ENCODE measurements at places on chromosomes 12 and 14.

GRCh38 chr14:54918427-54918826 lies 15.8 kb upstream of the GCH1 start:
- no peak for DNase-seq

GRCh38 chr12:48863291-48863690 lies 2.4 kb downstream of the RND1 start:
- no peak for DNase-seq

DNA sequence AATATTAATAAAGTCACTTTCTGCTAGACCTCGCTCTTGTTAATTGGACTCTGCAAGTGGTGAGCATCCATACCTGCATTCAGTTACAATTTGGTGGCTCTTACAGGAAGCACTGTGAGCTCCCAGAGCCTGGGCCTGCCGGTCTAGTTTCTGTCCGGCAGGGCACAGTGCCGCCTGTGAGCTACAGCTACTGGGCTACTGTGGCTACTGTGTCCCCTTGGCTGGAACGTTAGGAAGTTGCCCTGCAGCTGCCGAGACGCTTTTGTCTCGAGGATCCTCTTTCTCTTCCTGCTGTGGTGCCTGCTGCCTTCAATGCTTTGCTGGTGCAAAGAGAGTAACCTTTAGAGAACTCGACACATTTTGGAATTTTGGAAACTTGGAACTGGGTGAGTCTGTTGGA lies 44.6 kb upstream of the PTGDR start:
- no peak for DNase-seq

DNA sequence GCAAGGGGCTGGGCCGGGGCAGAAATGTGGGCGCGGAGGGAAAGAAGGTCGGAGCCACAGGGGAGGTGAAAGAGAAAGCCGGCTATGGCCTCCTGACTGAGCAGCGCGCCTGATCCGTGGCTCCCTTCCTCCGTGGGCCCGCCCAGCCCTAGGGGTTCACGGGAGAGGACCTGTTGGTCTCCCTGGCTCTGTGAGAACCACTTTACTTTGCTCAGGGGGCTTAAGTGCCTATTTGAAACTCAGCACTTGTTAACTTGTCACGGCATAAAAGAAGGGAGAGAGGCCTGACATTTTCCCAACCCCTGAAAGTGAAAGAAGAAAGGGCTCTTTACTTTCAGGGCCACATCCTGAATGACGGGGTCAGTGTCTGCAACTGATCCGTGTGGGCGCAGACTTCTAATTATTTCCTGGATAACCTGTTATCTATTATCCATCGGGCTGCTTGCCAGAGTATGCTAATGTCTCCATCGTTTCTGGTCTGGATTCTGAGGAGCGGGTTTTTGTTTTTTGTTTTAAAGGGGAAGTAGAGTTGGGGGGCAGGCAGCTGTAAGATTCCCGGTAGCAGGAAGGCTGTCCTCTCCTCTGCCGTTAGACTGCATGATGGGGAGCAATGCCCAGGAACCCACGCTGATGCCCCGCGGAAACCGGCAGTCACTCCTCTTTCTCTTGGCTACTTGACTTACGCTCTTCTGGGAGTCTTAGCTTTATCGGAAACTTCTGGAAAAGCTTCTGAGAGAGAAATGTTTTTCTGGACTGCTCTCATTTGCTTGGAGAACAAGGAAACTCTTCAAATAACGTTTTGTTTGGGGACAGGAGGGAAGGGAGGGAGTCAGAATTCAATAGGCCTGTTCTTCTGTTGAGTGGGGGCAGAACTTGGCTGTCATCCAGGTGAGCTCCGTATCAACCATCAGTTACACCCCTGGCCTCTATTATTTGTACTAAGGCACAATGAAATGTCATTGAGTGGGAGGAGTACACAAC lies 127.7 kb upstream of the MAX start:
- peak; percentile 76 for DNase-seq

- DNase-seq, result peak; percentile 48
These were observed 26.4 kb upstream of the MED13L start for GRCh38 chr12:116303929-116304328.

- no peak for DNase-seq
These were observed 451.6 kb downstream of the TRHDE start for GRCh38 chr12:72723732-72724131.

- no peak for DNase-seq
These were observed 194.5 kb upstream of the RGS6 start for GRCh38 chr14:71737760-71738159.

GRCh38 chr14:56118611-56119181 lies 485 bp downstream of the PELI2 start:
- no peak for DNase-seq

GRCh38 chr12:16467272-16467671 lies 119.8 kb downstream of the MGST1 start:
- DNase-seq, result no peak

GRCh38 chr12:96177013-96177412 lies 17.2 kb upstream of the ELK3 start:
- DNase-seq, result peak; percentile 78

DNA sequence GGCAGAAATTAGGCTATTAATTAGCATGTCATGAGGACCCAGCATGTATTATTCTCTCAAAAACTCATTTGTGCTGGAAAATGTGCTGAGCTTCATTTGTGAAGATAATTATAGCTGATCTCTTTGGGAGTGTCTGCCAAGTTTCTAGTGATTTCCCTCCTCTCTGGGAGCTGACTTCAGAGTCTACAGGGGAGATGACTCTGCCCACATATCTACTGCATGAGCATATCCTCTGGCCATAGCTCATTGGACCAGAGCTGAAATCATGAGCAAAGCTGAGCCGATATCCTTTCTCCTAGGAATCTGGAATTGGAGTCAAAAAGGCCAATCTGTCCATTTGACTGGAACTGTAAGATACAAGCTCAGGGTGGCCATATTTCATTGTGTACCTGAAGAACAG lies 5.9 kb downstream of the CCDC198 start:
- peak; percentile 74 for DNase-seq

DNA sequence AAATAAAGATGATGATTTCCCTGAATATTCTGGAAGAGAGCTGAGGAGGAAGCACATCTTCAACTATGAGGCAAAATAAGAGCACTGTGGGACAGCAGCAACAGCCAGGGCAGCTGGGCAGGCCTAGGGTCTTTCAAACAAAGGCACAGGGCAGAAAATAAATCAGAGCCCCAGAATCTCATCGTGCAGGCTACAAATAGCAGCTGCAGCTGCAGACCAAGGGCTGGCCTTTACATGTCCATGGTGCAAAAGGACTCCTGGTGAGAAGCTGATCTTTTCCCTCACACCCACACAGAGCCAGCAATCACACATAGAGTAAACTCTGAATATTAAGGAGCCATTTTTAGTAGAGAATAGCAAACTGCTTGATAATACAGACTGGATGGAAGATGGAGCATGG lies 13.6 kb upstream of the MYBPC1 start:
- no peak for DNase-seq

GRCh38 chr14:20798318-20798717 lies 4.3 kb downstream of the RNASE1 start:
- DNase-seq, result no peak

DNA sequence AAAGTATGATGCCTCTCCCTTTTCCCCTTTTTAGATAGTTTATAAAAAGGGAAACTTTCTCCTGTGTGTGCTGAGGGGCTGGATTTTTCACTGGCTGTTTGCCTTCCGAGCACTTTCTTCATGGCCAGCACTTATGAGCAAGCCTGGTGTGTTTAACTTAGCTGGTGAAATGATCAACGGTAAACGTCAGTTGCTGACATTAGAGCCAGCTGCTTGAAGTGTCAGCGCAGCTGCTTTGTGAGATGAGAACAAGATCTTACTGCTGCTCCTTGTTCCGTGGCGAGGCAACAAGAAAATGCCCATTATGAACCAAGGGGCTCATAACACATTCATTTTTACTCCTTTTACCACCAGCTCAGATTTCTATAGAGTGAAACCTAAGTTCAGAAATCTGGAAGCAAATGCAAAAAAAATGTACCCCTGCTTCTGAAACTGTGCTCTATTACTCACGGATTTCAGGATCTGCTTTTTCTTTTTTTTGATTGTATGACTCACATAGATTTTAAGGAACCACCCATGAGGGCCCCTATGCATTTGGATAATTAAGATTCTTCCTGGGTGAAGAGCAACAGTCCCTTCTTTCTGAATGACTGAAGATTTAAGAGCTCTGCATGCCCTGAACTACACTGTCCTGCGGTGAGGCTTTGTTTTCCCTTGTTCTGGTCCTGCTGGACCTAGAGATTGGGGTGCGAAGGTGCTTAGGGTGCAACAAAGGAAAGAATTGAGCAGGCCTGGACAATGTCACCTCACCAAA lies 74.3 kb upstream of the CPM start:
- DNase-seq, result peak; percentile 77

GRCh38 chr12:78938341-78939084 lies 73.9 kb downstream of the SYT1 start:
- no peak for DNase-seq

- DNase-seq, result peak; percentile 8
These were observed 20.3 kb downstream of the FANCM start for GRCh38 chr14:45156067-45156466.

GRCh38 chr12:52082026-52082668 lies 2.6 kb downstream of the SMIM41 start:
- DNase-seq, result peak; percentile 19

DNA sequence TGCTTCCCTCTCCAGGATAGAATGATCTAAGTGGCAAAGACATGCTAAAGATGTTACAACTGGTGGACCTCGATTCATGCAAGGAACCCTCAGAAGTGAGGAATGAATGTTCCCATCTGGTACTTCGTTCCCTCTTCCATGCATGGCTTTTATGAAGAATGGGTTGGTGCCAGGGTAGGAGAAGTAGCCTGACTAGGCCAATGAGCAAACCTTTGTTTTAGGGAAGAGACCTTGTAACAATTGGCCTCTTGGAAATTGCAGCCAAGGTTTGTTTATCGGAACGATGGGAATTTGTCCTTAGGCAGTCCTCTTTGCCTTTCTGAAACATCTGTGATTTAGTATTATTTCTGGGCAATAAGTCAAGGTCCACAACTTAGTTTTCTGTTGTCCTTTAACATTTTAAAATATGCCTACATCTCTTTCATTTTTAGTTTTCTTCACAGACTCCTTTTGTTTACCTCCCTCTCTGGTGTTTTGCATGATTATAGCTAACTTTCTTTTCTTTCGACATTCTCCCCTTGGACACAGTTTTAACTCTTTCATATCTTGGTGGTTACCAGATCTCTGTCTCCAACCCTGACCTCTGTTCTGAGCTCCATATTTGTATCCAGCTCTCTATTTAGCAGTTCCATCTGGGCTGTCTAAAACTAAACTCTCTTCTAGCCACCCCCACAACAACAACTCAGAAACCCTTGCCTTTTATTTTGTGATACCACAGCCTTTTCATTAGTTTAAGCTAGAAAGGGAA lies 70.0 kb downstream of the DIP2B start:
- DNase-seq, result no peak

DNA sequence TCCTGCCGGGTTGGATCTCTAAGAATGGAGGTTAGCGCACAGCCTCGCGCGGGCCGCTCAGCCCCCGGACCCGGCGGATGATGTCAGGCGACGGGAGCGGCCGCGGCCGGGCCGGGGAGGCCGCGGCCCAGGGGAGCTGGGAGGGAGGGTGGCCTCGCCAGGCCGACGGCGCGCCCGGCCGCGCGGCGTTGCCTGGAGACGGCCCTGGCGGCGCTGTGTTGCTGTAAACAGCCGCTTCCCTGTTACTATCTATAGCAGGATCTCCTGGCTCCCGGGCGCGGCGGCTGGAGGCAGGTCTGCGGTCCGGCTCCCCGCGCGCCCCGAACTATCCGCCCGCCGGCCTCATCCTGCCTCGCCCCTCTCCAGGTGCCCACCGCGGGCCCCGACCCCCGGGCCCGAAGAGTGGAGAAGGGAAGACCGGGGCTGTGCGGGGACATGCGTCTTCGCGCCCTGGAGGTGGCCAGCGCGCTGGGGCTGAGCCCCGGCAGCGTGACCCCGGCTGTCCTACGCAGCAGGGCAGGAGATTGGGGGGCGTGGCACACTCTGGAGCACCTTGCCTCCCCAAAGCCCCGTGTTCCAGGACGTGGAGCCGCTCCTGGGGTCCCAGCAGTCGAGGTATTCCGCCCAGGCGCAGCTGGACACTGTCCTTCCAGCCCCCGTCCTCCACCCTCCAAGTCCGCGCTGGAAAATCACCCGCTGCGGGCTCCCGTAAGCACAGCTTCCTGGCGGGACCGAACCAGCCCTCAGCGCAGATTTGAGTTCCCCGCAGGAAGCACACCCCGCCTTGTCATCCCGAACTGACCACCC lies 1.4 kb upstream of the FOS start:
- peak; percentile 84 for DNase-seq

DNA sequence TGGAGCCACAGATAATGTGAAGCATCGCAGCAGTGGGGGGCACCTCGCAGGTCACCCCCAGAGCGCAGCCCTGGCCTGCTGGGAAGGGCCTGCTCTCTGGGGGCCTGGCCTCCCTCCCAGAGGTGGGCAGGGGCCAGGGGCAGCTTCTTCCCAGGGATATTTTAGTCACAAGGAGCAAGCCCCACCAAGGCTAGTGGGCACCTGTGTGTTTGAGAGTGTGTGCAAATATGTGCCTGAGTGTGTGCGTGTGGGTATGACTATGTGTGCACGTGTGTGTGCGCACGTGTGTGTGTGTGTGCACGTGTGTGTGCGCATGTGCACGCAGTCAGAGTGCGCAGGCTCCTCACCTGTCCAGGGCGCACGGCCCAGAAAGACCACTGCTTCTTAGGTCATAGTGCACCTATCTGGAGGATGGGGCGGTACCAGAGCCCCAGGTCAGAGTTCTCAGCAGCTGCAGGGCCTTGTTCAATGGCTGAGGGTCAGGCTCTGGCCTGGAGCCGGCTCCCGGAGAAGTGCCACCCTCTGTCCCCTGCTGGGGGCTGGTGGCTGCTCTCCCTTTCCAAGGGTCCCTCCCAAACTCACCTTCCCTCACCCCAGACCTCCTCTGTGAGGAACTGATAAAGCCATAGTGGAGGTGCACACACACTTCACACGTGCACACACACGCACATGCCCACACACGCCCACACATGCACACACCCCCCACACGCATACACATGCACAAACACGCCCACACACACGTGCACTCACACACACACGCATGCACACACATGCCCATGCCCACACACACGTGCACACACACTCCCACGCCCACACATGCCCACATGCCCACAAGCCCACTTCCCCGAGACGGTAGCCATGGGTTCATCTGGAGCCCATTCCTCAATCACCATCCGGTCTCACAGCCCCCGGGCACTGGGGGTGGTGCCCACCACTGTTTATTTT lies 128.5 kb downstream of the KIF26A start:
- DNase-seq, result no peak

DNA sequence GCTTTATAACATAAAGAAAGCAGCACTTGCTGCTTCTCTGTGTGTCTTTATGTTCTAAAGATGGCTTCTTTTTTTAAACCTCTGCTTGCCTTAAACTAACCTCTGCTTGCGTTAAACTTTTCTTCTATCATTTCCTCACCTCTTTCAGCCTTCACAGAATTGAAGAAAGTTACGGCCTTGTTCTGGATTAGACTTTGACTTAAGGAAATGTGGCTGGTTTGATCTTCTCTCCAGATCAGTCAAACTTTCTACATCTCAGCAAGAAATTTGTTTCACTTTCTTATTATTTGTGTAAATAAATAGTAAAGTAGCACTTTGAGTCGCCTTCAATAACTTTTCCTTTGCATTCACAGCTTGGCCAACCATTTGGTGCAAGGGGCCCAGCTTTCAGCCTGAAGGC lies 64.2 kb downstream of the CMAS start:
- DNase-seq, result no peak
